ENCODE measurements at places on chromosomes 11 and 22.

- DNase-seq: no peak
Observed at GRCh38 chr11:125175166-125175565, 10.6 kb downstream of the PKNOX2 start.

DNA sequence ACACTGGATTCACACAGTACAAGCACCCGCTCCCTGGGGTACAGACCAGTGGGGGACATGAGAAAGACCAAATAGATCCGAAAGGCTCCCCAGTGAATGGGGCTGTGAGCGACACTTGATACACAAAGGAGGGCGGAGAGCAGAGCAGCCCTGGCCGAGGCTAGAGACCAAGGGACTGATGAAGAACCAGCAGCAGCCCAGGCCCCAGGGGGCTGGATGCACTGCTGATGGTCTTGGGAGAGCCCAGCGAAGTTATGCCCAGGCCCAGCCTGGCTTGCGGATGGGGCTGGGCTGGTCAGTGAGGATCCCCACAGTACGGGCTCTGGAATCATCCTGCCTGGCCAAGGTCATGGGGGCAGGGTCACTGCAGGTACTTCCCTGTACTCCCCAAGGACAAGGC, 23.2 kb downstream of the ARHGAP1 start:
- DNase-seq: no peak

- DNase-seq: no peak
Observed at GRCh38 chr11:79095424-79095823, 345.4 kb downstream of the TENM4 start.

GRCh38 chr11:130585545-130585944, 137.1 kb downstream of the ADAMTS15 start:
- no peak for DNase-seq

- no peak for DNase-seq
Observed at GRCh38 chr11:8168485-8169257, at the start of gene RIC3. RIC3 (minus strand) TSS chr11:8169025; CDS start chr11:8168989, 36 bp downstream.

GRCh38 chr11:75280227-75280701, 39.7 kb downstream of the TPBGL start:
- DNase-seq: peak; percentile 65

DNA sequence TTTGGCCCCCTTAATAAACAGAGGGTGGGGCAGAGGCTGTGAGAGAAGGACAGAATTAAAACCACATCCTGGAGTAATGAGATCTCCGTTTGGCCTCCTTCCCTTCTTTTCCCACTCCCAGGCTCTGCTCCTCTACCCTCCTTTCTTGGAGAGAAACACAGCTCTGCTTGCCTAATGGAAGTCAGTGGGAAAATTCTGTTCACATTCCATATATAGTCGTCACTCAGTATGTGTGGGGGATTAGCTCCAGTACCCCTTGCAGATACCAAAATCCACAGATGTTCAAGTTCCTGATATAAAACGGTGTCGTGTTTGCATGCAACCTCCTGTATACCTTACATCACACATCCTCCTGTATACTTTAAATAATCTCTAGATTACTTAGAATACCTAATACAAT, 37.6 kb upstream of the THY1 start:
- no peak for DNase-seq
